GM04504 (cell line): ENCODE measurements at places on chromosomes 2 and 18.

- no peak for DNase-seq
These were observed 118.0 kb upstream of the TACR1 start for GRCh38 chr2:75317316-75317715.

DNA sequence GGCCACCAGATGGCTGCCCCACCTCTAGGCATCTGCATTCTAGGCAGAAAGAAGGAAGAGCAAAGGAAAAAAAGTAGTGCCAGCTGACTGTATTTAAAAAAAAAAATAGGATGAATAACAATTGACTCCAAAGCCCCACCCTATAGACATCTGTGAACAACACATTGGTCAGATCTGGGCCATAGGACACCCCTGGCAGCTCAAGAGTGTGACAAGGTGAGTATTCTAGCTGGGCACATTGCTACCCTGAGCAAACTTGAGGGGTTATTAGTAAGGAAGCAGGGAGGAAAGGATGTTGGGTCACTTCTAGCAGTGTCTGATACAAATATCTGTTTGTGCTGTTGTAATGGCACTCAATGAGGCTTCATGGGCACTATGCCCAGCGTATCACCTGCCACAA lies 58.6 kb upstream of the NPAS2 start:
- DNase-seq, result no peak

DNA sequence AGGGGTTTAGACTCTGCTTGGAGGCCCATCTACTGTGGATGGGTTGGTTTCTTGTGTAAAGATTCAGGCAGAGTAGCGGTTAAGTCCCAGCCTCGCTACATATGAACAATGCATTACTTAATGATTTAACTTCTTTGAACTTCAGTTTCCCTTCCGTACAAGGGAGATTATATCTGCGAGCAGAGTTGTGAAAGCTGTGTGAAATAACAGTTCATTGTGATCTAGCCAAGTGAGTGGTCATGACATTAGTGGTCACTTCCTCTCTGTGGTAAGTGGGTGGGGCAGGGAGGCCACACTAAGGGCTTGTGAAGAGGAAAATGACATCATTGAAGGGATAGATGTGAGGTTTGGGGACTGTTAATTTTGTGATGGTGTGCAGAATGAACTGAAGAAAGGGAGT lies 14.1 kb upstream of the MEX3C start:
- peak; percentile 44 for DNase-seq

DNA sequence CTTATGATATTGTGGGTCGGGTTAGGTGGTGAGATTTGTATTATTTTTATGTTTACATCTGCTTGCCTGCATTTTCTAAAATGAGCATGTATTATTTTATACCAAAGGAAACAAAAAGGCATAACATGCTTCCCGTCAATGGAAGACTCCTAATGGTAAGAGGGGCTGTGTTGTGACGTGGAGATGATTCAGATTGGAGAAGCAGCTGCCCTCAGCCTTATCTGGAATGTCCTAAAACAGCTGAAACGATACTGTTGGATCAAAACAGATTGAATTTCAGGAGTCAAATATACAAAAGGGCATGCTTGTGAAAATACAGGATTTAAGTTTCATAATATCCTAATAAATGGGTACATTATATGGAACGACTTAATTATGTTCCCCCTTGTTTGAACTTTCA lies 19.0 kb downstream of the DGKD start:
- DNase-seq, result no peak

GRCh38 chr2:127160676-127161075 lies 53.7 kb upstream of the BIN1 start:
- no peak for DNase-seq

GRCh38 chr2:2232167-2232566 lies 98.9 kb downstream of the MYT1L start:
- DNase-seq, result no peak
